ENCODE measurements at places on chromosomes 13 and 19.

DNA sequence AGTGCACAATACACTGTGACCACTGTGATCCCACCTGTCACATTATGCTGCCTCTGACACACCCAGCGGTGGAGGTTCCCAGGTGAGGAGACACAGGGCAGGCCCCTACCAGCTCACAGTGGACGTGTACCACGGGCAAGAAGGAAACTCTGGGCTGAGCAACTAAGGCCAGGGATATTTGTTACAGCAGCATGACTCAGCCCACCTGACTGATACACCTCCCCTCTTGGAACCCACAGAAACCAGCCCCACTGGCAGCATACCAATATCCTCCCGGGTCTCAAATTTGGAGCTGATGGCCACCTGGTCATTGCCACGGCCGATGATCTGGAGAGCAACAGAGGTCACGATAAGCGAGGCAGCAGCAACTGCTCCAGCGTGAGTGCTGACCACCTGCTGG is 14.9 kb downstream of the KLC3 start:
- no peak for DNase-seq

GRCh38 chr19:38939957-38940356 is 9.2 kb downstream of the MRPS12 start:
- DNase-seq = no peak

DNA sequence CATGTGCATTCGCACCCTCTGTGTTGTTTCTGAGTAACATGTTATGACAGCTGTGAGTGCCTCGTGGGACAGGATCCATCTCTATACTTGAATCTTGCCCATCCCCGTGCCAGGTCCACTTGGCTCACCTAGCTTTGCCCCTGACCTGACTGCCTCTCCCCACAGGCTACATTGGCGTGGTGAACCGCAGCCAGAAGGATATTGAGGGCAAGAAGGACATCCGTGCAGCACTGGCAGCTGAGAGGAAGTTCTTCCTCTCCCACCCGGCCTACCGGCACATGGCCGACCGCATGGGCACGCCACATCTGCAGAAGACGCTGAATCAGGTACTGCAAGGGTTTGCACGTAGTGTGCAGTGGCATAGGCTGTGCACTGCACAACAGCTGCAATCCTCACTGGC is 53.2 kb downstream of the TMED1 start:
- no peak for DNase-seq

- no peak for DNase-seq
Observed at GRCh38 chr19:14394167-14394566, 12.9 kb downstream of the ADGRE5 start.

DNA sequence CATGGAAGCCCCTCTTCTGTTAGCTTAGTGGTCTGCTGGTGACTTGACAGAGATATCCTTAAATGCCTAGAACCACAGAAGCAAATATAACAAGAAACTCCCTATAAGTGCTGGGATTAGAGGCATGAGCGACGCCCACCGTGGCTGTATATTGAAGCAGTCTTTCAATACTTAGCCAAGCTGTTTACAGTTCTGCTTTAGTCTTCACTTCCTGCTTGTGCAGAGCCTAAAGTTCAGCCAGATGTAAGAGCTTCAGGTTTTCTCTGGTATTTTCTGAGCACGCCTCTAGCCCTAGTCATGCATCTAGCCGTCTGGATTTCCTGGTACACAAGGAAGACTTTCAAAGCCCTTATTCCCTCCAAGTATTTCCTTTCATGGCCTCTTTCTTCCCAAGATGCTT is 28.5 kb downstream of the TRPM4 start:
- no peak for DNase-seq

DNA sequence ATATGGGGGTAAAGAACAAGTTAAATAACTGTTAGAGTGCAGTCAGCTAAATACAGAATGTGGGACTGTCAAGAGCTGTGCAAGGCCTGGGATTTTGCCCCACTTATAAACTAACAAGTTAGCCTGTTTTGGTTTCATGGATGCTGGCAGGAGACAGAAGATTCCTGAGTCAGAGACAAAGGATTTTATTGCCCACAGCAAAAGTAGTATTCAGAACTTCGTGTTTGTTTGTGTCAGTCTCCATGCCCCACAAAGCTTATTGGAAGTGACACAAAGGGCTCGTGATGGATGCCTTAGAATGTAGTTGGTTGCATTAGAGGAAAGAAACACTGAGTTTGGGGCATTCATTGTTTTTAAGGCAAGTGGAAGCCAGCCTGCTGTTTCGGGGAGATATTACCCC is 22.2 kb upstream of the SPRYD7 start:
- no peak for DNase-seq

- no peak for DNase-seq
Observed at GRCh38 chr13:100581030-100581429, 7.6 kb downstream of the GGACT start.

DNA sequence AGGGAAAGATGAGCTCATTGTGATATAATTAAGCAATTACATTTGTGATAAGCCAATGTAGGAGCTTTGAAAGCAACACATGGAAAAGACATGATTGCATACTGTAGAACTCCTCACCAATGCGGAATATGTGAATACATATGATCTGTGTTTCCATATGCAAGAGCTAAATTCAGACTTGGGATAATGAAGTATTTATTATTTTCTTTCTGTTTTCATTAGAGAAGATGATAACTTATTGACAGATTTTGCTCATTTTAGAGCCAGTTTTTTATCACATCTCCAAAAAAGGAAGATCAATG is 14.2 kb downstream of the FAM124A start:
- no peak for DNase-seq

- DNase-seq = peak; percentile 41
Observed at GRCh38 chr19:991174-991931, 7.2 kb downstream of the WDR18 start.

DNA sequence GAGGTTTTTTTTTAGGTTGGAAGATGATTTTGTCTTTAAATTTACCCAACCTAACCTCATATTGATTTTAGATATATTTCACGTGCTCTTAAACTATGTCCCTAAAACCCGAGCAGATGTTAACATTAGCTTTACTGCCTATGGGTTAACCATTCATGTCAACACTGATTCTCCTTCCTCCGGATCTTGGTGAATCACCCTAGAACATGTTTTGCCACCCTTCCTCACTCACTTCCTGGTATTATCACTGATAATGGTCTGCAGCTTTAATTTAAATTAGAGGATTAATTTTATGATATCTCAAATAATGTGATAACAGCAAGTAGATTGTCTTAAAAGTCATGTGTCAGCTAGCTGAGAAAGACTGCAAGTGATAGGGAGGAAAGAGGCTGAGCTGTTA is 31.9 kb downstream of the HTR2A start:
- DNase-seq = no peak

DNA sequence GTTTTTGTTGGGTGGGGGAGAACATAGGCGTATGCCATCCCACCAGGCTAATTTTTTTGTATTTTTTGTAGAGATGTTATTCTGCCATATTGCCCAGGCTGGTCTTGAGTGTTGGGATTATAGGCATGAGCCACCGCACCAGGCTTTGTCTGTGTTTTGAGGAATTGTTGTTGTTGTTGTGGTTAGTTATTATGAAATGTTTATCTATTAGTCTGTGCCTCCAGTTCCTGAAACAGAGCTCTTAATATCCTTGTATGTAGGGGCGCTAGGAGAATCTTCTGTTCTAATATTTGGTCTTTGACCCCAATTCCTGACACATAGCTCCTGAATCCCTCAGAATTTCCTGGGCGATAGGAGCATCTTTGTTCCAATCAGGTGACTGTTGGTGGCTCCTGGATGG is 5.6 kb upstream of the LATS2 start:
- no peak for DNase-seq

DNA sequence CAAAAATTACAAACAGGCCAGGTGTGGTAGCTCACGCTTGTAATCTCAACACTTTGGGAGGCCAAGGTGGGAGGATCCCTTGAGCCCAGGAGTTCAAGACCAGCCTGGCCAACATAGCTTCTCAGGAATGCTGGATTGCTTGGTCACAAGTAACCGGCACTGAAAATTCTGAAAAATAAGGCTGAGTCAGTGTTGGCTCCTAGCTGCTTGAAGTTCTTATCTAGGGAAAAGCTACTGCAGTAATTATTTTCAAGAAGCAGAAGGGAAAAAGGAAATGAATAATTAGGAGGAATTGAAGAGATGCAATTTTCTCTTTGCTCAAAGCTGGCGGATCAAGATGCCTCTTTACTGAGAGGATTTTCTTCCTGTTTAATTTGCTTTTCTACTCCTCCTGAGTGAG is 75.0 kb upstream of the GTF3A start:
- DNase-seq = no peak

- no peak for DNase-seq
Observed at GRCh38 chr19:15072930-15073647, 8.9 kb upstream of the OR1I1 start.

DNA sequence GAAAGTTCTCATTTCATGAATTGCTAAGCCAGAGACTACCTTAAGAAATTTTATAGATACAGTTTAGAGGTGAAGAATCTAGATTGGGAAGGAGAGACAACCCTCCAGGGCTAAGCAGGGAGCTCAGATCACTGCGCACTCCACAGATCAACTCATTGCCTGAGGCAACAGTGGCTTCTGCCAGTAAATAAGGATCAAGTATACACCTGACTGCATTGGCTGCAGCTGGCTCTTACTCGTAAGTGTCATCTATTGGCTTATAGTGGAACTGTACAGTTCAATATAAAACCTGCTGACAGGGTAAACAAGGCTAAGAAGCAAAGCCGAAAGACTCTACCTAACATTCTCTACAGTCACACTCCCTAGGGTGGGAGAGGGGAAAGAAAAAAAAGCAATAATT is 18.0 kb upstream of the C1QTNF9B start:
- no peak for DNase-seq

DNA sequence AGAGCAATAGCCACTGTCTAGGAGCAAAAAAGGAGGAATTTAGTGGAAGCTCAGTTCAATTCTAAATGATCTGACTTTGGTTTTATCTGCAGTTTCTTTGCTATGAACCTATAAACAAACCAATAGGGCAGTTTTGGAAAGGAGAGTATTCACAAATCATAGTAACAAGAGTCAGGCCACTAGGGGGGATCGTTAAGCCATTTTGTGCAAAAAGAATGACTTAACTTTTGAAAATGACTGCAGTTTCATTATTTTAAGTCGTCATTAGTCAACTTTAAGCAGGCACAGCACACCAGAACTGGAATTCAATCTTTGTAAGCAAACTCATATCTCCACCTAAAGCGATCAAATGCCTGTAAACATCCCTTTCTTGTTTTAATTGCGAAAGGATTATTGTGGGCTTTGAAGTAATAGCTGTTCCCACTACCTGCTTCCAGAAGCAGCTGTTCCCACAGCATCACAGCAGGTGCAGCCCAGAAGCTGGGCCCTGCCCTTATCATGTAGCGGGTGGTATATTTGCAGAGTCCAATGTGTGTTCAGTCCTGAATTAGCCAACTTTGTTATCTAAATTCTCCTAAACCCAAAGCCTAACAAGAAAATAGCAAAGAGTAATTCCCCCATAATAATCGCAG is 51.5 kb downstream of the SOX21 start:
- no peak for DNase-seq
